ENCODE measurements at places on chromosomes 7 and 10.

GRCh38 chr7:15280078-15280733, 281.6 kb downstream of the AGMO start:
- DNase-seq, result no peak

DNA sequence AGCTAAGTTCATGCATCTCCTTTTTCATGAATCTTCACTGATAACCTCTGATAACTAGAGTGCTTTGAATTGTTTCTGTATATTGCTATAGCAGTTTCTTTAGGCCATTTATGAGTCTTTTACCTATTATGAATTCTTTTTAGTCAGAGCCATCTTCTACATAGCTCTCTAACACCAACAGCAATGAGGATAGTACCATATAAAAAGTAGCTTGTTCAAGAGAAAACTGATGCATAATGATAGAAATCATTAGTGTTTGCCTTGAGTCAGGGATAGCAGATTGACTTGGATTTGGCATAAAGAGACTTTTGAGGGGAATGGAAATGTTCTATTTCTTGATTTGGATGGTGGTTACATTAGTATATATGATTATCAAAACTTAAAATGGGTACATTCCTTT, 25.8 kb upstream of the SEMA4G start:
- DNase-seq, result no peak

DNA sequence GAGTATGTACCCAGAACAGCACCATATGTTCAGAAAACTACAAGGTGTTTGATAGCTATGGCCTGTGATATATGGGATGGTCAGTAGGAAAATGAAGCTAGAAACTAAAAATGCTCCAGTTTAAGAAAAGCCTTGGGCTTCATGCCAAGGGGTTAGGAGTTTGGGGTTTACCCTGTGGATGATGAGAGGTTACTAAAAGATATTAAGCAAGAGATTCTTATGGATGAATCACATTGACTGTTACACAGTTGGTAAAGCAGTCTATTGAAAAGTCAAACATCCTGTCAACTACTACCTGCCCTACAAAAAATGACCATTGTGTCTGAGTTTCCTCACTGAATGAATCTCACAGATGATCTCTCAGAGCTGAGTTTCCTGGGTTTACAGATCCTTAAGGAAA, 166.2 kb upstream of the INHBA start:
- peak; percentile 78 for DNase-seq

- DNase-seq, result no peak
Observed at GRCh38 chr10:132381741-132382140, 15.3 kb upstream of the PWWP2B start.

DNA sequence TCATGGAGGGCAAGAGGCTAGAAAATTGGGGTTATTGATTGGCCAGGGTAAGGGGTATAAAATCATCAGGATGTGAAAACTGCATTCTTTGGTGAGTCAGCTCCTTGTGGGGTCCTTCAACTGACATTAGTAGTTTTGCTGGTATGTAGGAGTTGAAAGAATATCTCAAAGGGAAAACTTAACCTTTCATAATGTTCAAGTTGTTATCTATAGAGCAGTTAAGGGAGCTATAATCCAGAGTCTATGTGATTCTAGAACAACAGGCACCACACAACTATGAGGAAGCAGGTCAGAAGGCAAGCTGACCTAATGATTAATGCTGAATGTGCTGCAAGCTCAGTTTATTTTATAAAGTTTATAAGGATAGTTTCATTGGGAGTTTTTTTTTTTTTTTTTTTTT, 13.7 kb downstream of the PRPS1L1 start:
- peak; percentile 72 for DNase-seq

DNA sequence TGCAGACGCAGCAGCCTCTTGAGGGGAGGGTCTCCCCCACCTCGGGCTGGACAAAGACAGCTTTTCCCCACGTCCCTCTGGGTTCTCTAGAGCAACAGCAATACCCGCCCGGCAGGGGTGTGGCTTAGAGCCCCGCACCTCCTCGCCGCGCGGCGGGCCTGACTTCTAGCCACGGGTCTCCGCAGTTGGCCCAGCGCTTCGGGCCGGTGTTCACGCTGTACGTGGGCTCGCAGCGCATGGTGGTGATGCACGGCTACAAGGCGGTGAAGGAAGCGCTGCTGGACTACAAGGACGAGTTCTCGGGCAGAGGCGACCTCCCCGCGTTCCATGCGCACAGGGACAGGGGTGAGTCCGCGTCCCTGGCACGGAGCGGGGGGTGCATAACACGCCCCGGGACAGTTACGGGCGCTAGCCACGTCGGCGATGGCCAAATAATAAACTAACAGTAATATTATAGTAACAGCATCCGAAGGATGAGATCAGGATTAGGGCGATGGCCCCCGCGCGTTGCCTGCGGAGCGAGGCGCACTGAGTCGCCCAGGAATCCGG, 1.2 kb downstream of the CYP2E1 start:
- DNase-seq, result no peak

DNA sequence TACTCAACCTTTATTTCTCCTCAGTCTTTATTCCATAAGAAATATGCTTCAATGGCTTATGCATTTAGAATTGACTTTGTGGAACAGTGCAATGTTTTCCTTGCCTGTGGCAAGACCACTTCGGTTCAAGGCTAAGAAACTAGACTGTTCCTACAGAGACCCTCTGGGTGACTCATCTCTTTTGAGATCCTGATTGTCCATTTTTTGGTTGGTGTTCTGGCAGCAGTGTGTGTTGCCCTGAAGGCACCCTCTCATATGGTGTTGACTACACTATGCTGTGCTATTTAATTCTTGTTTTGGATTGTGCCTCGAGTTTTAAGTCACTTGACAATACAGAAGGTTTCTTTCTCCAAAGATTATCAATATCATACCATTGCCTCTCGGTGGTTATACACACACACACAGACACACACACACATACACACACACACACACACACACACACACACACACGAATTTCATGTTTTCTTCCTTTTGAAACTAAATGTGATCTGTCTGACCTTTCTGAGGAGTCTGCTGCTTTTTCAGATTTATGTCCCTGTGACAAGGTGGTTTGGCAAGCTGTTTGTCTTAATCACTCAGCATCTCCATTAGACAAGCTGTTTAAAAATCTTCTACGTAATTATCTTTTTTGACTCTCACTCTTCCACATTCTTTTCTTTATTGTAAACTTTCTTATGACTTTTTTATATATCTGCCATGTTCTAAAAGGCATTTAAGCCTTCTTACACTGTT, 187.2 kb downstream of the VTI1A start:
- DNase-seq, result peak; percentile 52

DNA sequence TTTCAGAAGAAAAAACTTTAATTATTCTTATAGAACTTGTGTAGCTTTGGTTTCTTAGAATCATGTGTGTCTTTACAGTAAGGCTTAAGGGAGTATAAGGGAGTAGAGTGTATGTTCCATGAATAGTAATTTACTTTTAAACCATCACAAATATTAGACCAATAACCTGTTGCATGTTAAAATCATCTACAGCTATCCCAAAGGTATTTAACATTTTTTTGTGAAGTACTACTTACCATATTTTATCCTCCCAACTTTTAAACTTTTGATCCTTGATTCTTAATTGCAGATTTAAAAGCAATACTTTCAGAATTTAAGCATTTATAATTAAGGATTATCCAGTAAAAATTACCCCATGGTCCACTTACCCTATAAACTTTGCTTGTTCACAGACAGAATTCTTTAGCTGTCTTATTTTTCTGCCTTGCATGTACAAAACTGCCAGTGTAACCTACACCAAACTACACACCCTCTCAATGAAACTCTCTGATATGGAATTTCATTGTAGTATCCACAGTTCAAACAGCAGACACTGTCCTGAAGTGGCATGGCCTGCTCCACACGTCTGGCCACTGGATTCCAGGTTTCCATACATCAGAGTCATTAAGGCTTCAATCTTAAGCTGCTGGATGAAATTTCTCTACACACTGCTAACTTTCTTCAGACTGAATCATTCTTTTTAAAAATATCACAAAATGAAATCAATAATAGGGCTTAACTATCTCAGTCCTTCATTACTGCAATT, 5.8 kb downstream of the GLI3 start:
- DNase-seq, result no peak

DNA sequence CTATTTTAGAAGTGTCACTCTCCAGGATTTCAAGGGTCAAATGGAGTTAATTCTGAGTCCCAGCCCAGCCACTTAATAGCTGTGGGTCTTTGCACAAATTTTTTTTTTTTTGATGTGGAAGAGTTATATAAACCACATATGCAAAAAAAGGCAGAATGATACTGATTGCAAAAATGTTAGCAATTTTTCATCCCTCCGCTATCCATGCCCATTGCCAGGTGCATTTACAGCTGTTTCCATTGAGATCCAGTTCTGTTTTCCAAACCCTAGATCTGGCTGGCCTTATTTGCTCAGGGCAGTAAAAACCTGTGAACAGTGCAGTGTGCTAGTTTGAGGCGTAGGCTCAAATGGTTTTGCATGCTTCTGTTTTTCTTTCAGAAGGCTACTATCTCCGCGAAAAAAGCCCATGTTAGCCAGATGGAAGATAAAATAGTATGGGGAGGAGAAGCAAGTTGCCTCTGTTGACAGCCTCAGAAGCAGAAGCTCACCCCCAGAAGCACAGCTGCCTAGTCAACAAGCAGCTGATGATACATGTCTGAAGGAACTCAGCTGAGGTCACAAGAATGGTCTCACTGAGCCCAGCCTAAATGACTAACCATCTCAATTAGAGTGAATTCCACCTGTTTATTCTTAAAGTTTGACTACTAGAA, 997 bp upstream of the ZNF138 start:
- DNase-seq, result peak; percentile 24

GRCh38 chr7:71772779-71773178, 639.4 kb downstream of the CALN1 start:
- DNase-seq, result no peak

DNA sequence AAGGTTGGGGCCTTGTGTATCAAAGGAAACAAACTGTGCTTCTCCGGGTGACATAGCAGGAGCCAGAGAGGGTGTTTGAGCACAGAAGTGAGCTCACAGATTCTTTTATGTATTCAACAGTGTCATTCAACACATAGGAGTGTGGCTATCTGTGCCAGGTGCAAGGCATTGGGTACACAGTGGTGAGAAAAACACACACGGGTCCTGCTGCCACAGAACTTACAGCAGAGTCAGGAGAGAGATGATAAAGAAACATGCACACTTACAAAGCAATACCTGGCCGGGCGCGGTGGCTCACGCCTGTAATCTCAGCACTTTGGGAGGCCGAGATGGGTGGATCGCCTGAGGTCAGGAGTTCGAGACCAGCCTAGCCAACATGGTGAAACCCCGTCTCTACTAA, 16.3 kb upstream of the ECHDC3 start:
- no peak for DNase-seq

- DNase-seq, result no peak
Observed at GRCh38 chr10:48931188-48931587, 8.5 kb downstream of the LRRC18 start.

- DNase-seq, result peak; percentile 24
Observed at GRCh38 chr7:142866361-142867096, 11.7 kb downstream of the EPHB6 start.

DNA sequence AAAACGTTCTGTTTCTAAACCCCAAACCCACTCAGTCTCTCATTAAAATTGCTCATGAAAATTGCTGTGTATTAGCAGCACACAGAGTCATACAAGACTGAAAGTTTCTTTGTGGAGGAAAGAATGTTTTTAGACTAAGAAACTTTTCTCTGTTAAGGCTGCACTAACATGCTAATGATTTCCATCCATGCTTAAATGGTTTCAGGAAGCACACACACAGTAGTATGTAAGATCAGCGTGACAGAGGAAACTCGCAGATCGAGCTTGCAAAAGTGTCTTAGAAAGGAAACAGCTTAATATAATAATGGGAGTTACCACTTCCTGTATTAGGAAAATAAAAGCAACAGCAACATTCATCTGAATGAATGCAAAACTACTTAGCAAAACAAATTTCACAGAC, 112.7 kb downstream of the ICA1 start:
- peak; percentile 15 for DNase-seq

DNA sequence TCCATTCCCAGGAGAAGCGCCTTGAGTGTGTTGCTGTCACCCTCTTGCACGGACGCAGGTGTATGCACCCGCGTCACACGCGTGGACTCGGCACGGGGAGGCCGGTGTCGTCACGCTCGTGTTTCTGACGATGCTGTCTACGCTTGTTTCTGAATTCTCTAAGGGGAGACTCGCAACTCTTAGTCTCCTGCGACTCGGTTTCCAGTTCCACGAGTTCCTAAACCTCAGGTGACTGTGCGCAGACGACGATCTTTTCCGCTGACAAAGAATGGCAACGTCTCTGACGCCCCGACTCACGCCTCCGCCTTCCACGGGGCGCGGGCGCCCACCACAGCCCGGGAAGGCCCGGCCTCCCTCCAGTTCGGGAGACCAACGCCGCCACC, 579 bp downstream of the IDI1 start:
- DNase-seq, result no peak

- DNase-seq, result peak; percentile 52
Observed at GRCh38 chr10:15780353-15781135, 60.8 kb upstream of the ITGA8 start.

GRCh38 chr10:61989995-61990760, 88.7 kb downstream of the ARID5B start:
- no peak for DNase-seq

DNA sequence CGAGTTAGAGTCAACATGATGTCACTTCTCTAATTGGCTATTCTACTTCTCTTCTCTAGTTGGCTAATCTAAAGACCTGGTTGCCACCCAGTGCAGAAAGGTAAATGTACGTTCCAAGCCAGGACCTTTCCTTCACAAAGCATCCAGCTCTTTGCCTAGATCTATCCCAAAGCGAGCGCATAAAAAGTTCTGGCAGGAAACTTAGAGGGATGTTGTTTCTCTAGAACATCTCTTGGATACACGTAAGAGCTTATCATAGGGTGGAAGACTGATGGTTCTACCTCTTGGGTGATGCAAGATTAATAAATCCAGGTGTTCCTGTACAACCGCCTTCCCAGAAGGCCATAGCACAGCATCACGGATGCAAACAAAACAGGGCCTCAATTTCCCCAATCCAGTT, at the start of gene TAS2R38:
Gene TAS2R38, minus strand, starts transcription at position 101 of the 400 bp plus-strand sequence. Its CDS starts 84 bp downstream, at position 17.
- no peak for DNase-seq

GRCh38 chr7:29194206-29194593, 375 bp upstream of the CHN2 start:
- DNase-seq, result no peak

DNA sequence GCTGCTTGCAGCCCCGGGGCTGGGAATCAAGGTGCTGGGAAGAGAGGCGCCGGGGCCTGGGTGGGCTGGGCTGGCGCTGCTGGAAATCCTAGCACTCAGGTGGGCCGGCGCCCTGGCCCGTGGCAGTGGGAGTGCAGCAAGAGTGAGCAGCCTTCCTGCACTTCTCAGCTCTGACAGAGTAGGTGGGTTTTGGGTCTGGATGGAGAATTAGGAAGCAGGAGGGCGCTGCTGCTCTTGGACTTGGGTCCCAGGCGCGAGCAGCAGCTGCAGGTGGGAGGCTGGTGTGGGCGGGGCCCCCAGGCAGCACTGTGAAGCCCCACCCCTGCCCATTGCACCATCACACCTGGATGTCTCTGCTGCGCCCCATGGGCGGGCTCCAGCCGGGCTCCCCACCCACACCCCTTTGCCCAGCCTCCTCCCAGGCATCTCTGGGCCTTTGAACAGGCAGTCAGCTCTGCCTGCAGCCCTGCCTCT, 6.0 kb downstream of the BRI3 start:
- no peak for DNase-seq

Measured in ELR (cell line).